ENCODE measurements at places on chromosomes 7 and 10.

DNA sequence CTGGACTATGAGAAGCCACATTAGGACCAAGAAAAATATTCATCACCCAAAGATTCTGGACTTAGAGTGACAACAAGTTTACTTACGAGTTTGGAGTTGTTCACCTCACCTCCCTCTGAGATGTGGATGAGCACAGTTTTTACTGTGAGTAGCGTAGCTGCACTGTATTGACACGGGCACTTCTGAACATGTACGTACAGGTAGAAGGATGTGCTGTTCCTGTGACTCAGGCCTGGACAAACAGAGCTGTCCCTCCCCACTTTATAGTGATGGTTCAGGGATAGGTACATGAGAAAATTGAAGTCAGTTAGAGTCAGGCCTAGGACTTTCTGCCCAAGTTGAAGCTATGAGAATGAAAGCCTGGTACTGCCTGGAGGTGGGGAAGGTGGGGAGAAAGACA lies 80.9 kb upstream of the DYNC1I1 start:
- DNase-seq, result no peak

DNA sequence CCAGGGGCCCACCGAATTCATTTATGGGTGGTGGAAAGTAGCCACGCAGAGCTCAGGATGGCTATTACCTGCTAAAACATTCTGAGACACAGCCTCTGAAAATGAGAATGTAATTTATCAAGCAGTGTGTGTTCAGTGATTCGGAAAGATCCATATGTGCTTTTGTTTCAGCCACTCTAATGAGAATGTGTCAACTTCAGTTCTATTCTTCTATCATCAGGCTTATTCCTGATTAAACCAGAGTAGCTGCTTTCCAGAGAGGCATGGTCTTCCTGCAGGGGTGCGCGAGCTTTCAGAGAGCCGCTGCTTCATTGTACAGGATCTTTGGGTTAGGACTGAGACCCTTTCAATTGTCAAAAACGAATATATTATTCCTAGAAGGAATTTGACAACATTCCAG lies 167.6 kb downstream of the OTUD1 start:
- no peak for DNase-seq

DNA sequence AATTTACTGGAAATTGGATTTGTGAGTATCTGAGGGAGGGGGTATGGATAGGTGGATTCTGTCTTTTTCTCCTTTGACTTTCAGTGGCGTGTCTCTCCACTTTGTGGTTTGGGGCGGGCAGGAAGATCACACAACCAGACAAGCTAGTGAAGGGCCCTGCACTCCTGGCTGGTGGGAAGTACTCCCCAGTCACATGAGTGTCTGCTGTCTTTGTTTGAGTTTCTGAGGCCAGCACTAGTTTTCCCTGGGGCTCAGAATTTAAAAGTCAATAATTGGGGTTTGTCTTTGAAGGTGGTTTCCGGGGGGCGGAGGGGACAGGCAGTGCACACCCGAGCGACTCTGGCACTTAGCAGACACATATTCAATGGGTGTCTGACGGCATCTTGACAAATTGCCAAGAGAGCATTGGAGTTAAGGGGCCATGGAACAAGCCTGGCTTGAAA lies 120.1 kb downstream of the WDFY4 start:
- no peak for DNase-seq

- no peak for DNase-seq
Measured at GRCh38 chr7:127885222-127885772, 145.9 kb downstream of the LRRC4 start.

DNA sequence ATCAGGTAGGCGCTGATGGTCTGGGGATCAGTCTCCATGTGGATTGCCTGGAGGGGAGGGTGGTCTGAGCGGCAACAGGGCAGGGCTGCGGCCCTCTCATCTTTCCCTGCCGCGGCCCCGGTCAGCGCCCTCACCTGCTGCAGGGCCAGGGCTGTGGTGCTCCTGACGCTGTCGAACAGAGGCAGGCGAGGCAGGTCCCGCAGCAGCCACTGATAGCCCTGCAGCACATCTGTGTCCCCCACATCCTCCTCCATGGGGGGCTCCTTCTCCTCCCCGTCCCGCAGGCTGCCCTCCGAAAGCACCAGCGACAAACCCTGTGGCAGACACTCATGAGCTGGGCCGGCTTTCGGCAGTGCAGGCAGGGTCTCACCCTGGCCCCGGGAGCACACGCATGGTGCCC lies 19.0 kb downstream of the INTS1 start:
- DNase-seq, result no peak

GRCh38 chr10:76015245-76015644 lies 583.8 kb downstream of the LRMDA start:
- no peak for DNase-seq

DNA sequence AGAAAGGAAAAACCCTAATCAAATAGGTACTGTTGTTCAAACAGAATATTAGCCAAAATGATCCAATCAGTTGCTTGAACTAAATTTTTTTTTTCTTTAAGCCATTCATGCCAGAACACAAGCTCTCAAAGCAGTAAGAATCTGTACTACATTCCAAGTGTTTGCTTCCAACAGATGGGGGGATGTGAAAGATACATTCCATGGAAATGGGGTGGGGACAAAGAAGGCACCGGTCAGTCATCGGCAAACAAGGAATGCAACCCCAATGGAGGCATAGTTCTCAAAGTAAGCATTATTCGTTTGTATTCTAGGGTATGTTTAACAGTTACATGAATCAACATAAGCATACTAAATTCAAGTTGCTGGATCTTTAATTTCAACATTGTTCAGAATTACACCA lies 32.5 kb downstream of the C10orf143 start:
- DNase-seq, result no peak

DNA sequence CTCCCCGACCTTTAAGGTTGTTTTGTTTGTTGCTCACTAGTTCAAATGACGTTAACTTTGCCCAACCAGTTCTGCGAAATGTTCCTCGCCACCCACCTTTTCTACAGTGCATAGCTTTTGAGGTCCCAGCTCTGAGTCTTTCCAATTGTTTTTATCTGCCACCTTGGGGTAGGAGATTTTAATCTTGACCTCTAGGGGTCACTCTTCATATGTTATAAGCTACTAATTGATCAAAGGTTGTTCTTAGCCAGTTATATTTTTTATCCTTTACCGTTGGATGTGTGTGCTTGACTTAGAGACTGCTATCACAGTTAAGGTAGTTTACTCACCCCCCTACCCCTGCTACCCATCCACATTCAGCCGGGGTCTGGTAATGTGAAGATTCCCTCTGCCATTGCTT lies 372.4 kb downstream of the SUGCT start:
- no peak for DNase-seq

- no peak for DNase-seq
Measured at GRCh38 chr7:106430103-106430502, 145.3 kb upstream of the NAMPT start.

DNA sequence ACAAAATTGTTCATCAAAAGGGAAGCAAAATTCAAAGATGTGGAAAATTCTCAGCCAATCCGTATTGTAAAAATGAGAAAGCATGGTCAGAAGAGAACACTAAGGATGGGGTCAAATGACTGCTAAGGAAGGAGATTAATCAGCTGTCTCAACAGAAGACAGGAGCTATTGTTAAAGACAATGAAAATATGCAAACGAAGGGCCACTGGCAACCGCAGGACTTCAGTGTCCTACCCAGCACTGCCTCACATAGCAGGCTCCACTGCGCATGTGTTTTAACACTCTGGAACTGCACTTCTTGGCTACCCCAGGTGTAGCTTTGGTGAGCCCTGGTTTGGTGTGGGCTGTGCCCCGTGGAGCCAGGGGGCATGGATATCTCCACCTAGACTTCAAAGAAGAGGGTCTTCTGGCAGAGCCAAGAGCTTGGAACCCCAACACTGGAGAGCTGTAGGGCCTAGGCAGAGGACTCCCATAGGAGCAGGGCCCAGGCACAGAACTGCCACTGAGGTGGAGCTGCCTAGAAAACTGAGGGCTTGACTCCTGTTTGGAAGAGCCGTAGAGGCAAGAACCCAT lies 176.2 kb upstream of the GDF10 start:
- no peak for DNase-seq

GRCh38 chr7:4638781-4639575 lies 43.1 kb upstream of the FOXK1 start:
- DNase-seq, result no peak

DNA sequence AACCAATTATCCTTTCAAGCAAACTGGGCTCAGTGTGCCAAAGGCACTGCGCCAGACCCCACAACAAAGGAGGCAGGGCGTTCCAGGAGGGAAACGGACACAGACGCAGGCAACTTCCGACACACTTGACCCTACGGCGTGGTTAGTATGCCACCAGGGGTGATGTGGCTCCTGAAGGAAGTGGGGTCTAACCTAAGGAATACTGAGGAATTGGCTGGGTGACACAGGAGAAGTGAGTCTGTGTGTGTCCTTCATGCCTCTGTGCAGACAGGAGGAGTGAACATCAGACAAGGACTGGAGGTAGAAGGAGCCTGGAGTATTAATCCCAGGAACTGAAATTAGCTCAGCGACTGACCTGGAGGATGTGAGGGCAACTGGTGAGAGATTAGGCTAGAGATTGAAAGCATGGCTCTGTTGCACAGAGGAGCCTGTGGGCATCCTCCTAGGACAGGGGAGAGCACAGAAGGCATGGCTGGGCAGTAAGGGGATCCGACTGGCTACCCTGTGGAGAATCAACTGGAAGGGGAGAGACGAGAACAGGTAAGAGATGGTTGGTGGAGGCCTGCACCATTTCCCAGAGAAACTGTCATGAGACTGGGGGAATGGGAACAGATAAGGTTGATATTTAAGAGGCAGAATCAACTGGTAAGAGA lies 27.8 kb downstream of the GSDME start:
- no peak for DNase-seq

- no peak for DNase-seq
Measured at GRCh38 chr7:668139-668931, 58.2 kb upstream of the DNAAF5 start.

GRCh38 chr10:28719789-28720436 lies 42.6 kb downstream of the BAMBI start:
- DNase-seq, result no peak

Measured in NCI-H748 treated with DMSO at 0.1 percent for 48 hours (cell line).